ENCODE measurements at places on chromosomes 7 and 10.

DNA sequence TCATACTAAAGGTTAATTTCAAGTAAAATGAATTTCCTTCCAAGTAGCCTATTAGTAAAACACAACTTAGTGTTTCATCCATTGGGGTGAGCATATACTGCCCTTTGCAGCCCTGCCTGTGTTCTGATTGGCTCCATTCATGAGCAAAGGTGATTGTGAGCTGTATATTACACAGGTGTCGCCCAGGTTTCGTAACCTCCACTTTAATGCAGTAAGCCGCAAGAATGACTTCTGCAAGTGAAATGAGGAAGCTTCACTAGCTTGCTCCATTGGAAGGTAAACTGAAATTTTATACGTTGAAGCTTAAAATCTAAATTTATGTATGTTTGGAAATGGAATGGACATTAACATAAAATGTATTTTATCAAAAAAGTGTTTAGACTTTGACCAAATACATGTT lies 24.4 kb downstream of the MTURN start:
- no peak for DNase-seq

DNA sequence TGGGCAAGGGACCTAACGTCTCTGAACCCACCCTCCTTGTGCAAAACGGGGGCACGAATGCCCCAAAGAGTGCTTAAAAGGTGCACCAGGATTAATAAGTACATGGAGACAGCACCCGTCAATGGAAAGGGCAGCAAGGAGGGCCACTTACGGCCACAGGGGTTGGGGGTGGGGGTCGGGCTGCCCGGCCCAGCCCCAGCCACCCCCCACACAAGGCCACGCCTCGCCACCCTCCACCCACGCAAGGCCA lies 213.4 kb downstream of the MAD1L1 start:
- no peak for DNase-seq

- DNase-seq, result no peak
Measured at GRCh38 chr7:96699219-96699871, 10.3 kb downstream of the SEM1 start.

DNA sequence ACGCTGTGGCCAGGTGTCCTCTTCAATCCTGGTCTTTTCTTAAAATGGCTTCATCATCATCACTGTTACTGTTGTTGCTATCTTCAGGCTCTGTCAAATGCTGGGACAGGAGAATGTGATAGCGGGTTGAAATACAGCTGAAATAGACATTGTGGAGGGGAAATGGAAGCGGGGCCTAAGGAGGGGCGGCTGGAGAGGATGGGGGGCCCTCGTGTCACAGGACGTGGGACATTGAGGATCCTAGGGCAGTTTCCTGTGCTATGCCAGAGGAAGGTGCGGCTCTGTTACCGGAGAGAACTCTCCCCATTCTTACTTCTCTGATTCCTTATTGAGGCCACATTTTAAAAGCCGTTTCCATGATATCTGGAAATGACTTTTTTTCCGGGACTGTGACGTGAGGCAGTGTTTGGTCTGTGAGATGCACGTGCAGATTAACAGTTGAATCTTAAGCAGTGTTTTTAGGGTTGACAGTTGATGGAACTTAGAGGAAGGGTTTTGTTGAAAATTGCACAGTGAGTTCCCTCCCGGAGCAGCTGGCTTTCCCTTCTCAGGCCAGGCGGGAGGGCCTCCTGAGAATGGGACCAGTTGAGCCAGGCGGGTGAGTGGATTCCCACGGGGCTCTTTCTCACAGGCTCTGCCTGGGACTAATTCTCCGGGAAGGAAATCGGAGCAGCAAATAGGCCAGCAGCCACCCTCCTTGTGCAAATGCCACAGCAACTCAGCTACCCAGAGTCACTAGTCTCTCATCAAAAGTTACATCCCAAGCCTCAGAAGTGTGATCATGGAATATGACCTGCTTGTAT lies 125.2 kb downstream of the TACC2 start:
- DNase-seq, result no peak

DNA sequence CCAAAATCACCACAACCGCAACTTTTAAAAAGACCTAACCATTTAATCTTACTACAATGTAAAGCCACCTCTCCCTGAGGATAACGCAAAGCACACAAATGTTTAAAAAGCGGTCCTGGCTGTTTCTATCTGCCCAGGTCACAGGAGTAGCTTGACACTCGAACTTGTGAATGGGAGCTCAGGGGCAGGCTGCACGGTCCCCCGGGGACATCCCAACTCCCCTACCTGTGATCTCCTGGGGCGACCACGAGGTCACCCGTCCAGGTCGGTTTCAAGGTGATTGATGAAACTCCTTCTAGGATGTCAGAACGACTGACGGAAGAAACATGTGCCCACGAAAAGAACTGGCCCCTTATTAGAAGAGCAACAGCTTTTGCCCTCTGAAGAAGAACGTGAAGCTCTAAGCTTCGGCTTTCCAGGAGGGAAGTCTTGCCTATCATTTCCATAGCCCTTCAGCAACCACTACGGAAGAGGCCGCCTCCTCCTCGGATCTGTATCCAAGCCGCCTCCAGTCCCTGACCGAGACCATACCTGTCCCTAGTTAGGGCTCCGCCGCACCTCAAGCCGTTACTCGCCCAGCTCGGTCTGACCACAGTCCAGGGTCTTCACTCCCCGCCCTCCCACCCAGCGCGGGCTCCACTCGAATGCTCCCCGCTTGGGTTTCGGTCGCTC lies 459 bp downstream of the CYCS start:
- no peak for DNase-seq

DNA sequence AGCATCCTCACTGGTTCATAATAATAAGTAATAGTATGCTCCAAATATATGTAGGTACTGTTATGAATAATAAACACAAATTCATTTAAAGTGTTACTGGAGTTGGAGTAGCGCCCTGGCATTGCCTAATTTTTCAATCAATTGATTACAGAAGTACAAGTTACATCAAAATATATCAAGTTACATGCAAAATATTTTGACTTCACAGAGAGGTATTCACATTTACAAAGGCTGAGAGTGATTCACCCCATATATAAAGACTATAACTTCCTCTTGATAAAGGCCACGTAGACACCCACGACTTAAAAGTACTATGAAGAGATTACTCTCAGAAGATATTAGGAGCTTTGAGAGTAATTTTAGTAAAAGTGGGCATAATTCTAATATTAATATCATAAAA lies 13.6 kb upstream of the COL17A1 start:
- no peak for DNase-seq

Measured in activated T-helper 1 cell treated with anti-CD3 and anti-CD28 coated beads, Interleukin-2, amount 50 U/mL, for 16 hours (primary cell).